ENCODE measurements at places on chromosomes 2 and 18.

- DNase-seq, result no peak
Measured at GRCh38 chr2:192729369-192729768, 534.6 kb upstream of the TMEFF2 start.

GRCh38 chr2:234373060-234373459 is 123.8 kb downstream of the ARL4C start:
- no peak for DNase-seq

DNA sequence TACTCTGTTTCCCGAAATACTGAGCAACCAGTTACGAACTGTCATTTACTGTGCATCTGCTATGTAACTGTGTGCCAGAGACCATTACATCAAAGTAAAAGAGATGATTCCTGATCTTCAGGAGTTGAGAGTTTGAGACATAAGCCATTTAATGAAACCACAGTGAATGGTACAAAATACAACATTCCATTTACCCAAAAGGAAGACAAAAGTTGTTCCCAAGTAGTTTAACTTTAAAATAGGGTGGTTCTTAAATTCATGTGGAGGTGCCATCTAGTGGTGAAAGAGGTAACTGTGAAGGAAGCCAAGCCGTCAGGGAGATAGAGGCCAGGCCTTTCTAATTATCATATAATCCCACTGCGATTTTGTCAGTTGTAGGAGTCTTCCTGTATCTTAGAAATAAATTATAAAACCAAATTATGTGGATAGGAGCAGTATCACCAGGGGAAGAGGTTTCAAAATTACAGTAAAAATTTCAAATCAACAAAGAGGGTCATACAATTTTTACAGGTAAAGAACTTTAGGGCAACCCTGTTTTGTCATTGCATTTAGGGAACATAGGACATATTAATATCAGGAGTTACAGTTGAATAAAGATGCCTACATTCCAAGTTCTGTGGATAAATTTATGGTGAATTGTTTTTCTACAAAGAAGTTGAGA is 67.7 kb downstream of the EPAS1 start:
- DNase-seq, result peak; percentile 30

DNA sequence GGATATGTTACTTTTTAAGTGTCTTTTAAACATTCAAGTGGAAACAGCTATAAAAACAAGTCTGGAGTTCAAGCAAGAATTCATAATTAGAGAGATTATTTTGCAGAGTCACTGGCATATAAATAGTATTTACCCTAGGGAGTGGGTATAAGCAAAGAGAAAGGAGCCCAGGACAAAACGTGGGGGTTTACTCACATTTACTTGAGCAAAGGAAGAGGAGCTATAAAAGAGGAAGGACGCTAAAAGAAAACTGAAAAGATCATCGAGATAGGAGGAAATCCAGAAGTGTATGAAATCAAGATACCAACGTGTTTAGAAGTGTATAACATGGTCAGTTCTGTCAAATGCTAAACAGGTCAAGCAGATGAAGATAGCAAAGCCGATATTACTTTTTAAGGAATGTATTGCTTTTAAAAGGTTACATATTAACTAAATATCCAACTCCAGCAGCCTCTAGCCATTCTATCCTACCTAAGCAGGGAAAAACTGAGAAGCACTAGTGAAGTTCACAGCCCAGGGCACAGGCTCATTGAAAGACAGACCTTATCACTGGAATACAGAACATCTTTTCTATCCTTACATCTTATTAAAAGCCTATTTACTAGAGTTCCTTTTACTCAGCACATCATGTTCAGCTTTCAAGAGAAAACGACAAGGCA is 8.6 kb downstream of the KANSL1L start:
- no peak for DNase-seq

DNA sequence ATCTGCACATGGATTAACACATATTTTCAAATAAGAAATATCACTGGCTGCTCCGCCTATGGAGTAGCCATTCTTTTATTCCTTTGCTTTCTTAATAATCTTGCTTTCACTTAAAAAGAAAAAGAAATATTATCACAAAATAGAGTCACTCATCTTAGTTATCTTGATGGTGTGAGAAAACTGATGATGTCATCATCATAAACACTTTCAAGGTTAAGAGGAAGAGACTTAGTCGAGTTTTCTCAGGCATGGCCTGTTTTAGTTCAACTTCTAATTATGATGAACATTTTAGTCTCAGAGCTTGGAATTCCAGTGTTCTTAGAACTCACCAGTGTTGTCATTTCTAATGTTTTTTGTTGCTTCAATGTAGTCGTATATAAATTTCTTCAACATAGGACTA is 506.1 kb downstream of the PTPRM start:
- DNase-seq, result no peak

- DNase-seq, result no peak
Measured at GRCh38 chr18:56258178-56258577, 380.2 kb downstream of the TXNL1 start.

Data from H54 (cell line).